Hippocampal formation (tissue), 2 donors: ENCODE measurements at places on chromosomes 5 and 9.

DNA sequence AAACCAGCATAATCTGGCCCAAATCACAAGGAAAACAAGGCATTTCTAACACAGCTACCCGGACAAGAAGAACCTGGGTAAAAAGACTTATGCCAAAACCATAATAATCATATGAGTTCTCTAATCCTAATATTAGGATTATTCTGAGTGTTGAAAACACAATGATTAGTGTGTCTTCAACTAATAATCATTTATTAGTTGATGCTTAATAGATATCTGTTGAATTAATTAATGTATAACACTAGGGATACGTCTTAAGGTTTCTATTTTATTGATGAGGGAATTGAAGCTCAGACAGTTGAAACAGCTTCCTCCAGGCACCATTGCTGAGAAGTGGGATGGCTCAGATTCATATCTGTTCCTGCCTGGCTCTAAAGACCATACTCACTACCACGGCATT, 112.2 kb downstream of the DOCK2 start:
- DNase-seq = no peak

- no peak for DNase-seq
Observed at GRCh38 chr5:127006744-127007143, 23.6 kb downstream of the MARCHF3 start.

DNA sequence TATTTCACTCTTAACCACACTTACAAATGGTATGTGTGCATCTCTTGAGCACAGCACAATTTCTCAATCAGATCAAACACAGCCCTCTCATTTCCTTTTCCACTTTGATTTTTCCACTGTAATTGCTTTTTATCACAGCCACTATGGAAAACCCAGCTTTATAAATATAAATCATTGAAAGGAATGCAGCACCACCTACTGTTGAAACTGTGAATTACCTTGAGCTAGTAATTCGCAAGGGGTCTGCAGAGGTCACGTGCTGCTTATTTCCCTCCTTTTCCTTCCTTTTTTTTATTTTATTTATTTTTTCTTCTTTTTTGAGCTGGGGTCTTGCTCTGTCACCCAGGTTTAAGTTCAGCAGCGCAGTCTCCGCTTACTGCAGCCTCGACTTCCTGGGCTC, 76.9 kb downstream of the CDH6 start:
- DNase-seq = no peak

DNA sequence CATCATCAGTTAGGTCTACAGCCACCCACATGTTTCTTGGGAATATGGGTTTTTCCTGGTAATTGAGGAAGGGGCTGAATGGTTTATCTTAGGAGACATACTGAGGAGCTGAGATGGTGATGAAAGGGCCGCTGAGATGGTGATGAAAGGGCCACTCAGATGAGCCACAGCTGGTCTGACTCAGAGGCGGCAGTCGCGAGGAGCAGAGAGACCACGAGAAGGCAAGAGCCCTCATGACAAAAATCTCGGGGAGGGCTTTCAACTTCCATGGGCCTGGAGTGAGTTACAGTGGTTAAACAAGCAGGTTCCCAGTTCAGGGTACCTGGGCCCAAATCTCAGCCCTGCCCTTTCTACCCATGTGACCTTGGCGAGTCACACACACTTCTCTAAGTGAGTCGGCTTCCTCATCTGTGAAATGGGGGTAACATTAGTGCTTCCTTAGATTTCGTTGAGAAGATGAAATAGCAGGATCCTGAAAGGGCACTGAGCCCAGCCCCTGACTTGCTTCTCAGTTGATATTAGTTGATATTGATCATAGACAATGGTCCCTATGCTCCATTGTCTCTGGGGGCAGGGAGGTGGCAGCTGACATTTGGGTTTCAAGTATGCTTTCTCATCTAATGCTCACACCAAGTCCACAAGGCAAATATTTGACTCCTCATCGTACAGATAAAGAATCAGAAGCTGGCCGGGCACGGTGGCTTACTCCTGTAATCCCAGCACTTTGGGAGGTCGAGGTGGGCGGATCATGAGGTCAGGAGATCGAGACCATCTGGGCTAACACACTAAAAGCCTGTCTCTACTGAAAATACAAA, 169.5 kb downstream of the RGS3 start:
- DNase-seq = no peak

DNA sequence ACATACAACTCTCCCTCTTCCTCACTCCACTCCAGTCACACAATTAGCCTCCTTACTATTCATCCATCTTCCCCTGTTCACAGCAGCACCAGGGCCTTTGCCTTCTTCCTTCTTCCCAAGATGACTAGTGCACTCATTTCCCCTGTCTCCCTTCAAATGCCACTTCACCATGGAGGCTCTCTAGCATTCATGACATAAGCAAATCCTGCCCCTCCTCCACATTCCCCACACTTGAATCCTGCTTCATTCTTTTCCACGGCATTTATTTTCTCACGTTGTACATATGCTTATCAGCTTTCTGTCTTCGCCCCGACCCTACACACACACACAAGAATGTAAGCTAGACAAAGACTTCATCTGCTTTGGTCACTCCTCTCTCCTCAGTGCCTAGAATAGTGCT, 133.3 kb downstream of the CDK5RAP2 start:
- no peak for DNase-seq

GRCh38 chr9:13787234-13787833, 507.8 kb upstream of the MPDZ start:
- DNase-seq = no peak

DNA sequence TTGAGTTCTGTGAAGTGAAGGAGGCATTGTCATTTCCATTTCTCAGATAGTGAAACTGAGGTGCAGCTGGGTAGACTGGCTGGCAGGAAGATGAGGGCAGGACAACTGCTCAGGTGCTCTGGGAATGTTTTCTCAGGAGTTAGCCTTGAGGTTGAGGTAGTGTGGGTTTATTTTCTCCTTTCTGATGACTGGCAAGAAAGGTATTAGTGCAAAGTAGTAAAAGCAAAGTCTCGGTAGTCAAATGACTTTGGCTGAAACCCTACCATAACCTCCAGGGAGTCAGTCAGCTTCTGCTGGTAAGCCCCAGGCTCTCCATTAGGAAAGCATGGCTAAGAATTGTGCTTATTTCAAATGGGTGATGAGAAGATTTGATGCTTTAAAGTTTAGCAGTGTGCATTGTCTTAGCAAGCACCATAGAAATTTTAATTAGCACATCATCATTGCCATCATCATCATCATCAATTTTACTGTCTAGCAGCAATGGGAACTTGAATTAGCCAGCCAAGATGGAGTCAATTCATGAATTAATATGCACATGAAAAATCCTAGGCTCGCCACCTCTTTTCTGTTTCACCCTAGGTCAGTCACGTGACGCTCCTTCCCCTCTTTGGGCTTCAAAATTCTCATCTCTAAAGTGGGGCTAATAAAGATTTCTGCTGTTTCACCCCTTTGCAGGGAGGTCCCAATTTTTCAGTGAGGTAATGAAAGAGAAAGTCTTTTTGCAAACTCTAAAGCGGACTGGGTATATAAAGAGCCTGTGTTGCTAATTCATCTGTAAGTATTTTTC, 10.7 kb upstream of the PAPPA start:
- DNase-seq = no peak

GRCh38 chr5:147432323-147432722, 77.5 kb downstream of the DPYSL3 start:
- DNase-seq = no peak

DNA sequence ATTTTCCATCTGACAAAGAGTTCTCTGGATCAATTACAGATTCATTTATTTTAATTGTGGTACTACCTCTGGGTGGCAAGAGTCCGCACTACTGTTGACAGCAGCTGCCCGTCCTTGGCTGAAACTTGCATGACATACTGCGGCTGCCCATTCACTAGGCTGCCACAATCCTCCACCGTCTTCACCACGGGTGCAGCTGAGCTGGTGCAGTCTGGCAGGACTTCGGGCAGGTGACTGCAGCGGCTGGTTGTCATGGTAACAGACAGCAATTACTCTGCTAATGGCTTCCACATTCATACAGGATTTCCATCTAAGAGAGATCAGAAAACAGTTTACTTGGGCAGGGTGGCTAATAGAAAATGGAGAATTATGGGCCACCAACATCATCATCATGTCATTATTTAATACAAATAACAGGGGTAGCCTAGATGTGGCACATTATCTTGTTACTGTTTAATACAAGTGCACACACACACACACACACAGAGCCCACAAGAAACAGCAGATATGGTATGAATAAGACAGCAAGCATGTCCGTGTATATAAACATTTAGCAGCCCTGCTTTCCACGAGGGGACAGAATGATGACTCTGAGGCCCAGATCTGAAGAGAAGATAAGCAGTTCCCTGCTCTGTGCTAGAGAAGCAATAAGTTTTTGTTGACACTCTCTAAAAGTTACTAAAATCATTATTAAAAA, 112.3 kb downstream of the MARCHF3 start:
- DNase-seq = no peak

DNA sequence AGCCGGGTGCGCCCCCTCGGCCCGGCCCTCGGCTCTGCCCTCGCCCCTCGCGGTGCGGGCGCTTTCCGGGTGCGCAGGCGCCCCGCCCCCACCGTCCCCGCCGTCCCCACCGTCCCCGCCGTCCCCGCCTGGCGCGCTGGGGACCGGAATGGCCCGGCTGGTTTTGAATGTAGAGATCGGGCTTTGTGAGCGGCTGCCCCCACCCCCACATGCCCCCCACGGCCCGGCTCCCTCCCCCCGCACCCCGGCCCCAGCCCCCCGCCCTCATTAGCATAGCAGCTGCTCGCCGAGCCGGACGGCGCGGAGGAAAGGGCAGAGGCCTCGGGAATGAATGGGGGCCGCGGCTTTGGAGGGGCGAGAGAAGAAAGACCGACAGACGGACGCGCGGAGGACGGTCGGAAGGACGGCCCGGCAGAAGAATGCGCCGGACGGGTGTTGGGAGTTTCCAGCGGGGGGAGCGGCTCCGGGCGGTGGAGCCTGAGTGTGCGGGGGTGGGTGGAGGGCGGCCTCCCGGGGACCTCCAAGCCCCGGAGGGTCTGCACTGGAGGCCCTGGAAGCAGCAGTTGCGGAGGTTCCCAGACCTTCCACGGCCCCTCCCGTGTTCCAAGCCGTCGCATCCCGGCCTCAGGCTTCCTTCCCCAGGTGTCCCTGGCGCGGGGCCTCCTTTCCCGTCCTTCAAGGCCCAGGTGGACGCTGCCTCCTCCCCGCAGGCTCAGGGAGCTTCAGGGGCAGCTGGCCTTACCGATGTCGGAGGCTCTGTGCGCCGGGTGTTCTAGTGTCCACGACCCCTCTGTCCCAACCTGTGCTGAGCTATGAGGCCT, 6.0 kb downstream of the NRARP start:
- no peak for DNase-seq

DNA sequence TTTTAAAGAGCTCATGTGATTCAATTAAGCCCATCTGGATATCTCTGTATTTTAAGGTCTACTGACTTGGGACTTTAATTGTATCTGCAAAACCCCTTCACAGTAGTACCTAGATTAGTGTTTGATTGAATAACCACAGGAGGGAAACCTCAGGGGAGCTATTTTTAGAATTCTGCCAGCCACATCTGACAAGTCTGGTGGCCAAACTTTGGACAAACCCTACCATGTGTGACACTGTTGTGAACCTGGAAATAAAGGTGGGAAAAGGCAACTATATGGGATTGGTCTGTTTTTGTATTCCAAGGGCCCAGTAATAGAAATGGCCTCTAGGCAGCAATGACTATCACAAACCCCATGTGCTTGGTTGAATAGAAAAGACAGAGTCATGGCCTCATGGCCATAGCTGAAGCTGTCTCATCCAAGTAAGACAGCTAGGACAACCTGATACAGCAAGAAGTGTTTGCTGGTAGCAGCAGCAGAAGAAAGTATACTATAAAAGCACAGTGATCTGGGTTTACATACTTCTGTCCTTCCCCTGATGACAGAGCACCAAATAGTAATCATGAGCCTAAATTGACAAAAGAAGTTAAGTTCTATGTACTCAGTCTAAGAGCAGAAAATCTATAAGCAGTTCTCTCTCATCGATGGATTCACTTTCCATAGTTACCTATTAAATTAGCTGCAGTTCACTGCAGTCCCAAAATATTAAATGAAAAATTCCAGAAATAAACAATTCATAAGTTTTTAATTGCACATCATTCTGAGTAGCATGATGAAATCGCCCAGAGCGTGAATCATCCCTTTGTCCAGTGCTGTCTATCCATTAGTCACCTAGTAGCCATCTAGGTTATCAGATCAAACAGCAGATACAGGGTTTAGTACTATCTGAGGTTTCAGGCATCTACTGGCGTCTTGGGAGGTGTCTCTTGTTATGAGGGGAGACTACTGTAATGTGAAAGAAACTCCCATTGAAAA, 189.8 kb downstream of the ARHGAP26 start:
- DNase-seq = no peak

- no peak for DNase-seq
Observed at GRCh38 chr9:136473354-136473721, 9.5 kb downstream of the SEC16A start.

DNA sequence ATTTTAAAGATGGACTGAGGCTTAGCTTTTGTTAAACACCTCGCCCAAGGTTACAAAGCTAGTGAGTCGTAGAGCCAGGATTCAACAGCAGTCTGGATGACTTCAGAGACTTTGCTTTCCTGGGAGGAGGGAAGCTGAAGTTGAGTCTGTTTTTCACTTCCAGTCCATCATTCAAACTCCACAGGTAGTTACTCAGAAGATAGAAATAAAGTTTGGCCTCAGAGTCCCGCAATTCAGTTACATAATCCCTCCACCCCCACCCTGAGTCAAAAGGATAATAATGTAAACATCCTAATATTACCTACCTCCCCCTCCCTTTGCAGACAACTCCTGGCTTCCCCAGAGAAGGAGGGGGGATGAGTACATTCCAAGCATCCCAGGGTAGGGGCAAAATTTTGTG, 8.1 kb downstream of the HBEGF start:
- no peak for DNase-seq

- no peak for DNase-seq
Observed at GRCh38 chr9:17775656-17776055, 196.8 kb downstream of the SH3GL2 start.

GRCh38 chr5:13488254-13488931, 456.1 kb downstream of the DNAH5 start:
- DNase-seq = no peak

- DNase-seq = no peak
Observed at GRCh38 chr5:109281136-109281690, 128.6 kb downstream of the PJA2 start.
